ENCODE measurements at places on chromosomes 13 and 19. TPM values are rescaled to one million over a fixed set of nuclear protein-coding genes. Genes with fewer than 3 reads are reported as not detected.

The SOX21 gene
- total RNA-seq, result not detected

The MIR17HG gene
- 21.0 TPM for total RNA-seq

The FBN3 gene
- not detected for total RNA-seq

The MARCHF2 gene
- total RNA-seq, result 13.1 TPM

The AMER2 gene
- not detected for total RNA-seq

The DPF1 gene
- total RNA-seq, result 1.1 TPM

The URI1 gene
- total RNA-seq, result 76.9 TPM

The PRTN3 gene
- not detected for total RNA-seq

The ZNF550 gene
- 10.3 TPM for total RNA-seq

- DNase-seq, result peak; percentile 70
Observed at GRCh38 chr19:16319481-16319880, 5.1 kb upstream of the KLF2 start.

- no peak for DNase-seq
Observed at GRCh38 chr13:34747507-34747906, 194.6 kb upstream of the NBEA start.

DNA sequence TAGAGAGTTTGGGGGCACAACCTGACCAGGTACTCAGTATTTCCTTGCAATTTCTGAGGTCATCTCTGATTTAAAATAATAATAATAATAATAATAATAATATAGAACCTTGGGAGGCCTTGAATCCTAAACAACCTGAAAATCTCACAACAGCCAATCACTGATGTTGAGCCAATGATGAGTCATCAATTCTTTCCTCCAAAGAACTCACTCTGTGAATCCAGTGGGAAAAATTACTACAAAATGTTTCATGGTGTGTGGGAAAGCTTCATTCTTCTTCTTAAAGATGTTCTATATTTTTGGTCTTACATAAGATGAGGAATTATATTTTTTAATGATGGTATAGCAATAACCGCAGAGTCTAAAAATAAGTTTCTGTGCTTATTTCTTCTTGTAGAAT is 594.6 kb downstream of the EFNB2 start:
- DNase-seq, result no peak

DNA sequence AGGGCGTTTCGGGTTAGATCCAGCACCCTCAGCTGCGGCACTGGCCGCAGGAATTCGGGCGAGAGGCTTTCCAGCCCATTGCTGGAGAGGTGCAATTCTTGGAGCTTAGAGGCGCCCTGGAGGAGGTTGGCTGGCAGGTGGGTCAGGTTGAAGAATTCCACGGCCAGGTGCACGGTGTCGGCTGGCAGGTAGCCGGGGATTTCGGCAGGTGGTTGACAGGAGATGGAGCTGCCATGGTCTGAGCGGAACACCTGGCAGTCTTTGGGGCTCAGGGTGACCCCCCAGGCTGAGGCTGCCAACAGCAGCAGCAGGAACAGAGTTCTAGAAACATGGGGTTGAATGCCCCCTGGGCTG is 1.3 kb downstream of the LRG1 start:
- DNase-seq, result no peak

GRCh38 chr13:107233541-107233940 is 665.6 kb upstream of the ARGLU1 start:
- DNase-seq, result no peak

GRCh38 chr13:60689571-60689970 is 292.6 kb downstream of the TDRD3 start:
- no peak for DNase-seq

GRCh38 chr19:48818234-48818820 is 7.5 kb upstream of the BCAT2 start:
- DNase-seq, result no peak

DNA sequence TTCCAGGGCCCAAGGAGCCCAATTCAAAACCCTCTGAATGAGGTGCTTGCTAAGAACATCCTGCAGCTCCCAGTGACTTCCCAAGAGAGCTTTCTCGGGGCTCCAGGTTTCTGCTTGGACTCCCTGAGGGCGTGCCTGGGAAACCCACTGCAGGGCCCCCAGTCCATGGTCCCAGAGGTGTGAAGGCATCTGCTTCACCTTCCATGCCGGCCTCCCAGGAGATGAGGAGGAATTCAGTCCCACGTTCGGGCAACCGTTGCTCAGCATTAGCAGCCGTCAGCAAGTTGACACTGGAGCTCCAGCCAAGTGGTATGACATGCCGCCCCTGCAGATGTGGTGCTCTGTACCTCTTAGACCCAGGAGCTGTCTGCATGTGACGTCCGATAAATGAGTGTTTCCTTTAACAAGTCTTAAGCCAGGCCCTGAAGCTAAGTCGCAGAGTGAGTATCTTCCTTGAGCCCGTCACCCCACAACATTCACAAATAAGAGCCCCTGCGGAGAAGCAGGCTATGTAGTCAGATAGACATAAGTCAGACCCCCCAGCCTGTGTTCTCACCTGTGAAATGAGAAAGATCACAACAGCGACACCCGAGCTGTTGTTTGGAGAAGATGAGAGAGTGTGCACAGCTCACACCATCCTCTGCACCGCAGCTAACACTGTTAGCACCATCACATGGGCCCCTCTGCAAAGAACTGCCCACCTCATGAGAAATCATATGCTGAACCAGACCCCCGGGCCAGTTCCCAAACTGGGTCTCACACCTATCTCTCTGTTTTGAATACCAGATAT is 150.3 kb downstream of the KATNAL1 start:
- no peak for DNase-seq

DNA sequence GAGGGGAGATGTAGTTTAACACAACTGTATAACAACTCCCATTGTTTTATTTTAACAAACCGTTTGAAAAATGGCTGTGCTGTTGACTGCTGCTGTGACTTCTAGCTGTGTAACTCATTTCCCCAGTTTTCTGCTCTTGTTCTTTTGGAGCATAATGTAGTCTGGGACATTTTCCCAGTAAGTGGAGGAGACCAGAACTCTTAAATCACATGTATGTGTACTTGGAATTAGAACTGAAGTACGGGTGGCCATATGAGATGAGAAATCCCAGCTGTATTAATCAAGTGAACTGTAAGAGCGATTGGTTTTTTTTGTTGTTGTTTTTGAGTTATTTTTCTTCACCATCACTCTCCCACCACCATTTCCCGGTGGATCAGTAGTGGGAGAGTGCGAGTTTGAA is 49.4 kb upstream of the RNF113B start:
- DNase-seq, result no peak

- DNase-seq, result no peak
Observed at GRCh38 chr13:77511552-77511951, 24.0 kb upstream of the SCEL start.

DNA sequence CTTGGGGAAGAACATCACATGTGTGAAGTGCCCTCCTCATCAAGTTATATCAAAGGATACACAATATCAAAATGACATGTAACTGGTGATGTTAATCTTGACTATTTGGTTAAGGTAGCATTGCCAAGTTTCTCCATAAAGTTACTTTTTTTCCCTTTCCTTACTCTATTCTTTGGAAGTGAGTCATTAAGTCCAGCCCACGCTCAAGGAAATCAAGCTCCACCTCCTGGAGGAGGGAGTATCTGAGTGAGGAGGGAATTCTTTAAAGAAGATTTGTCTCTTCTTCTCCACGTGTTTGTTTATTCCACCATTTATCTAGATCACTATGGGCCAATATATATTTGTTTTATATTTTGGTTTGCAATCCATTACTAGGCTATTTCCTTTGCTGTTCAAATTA is 33.6 kb upstream of the FNDC3A start:
- no peak for DNase-seq

- DNase-seq, result no peak
Observed at GRCh38 chr19:49502866-49503581, 6.8 kb downstream of the RPS11 start.

GRCh38 chr19:30718707-30719106 is 346.5 kb downstream of the ZNF536 start:
- no peak for DNase-seq

DNA sequence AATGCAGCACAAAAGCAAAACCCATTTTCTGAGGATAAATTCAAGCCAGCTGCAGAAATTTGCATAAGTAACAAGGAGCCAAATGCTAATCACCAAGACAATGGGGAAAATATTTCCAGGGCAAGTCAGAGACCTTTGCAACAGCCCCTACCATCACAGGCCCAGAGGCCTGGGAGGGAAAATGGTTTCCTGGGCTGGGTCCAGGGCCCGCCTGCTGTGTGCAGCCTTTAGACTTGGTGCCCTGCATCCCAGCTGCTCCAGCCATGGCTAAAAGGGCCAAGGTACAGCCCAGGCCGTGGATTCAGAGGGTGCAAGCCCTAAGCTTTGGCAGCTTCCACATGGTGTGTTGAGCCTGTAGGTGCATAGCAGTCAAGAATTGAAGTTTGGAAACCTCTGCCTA is 309.5 kb upstream of the SGCG start:
- DNase-seq, result no peak

GRCh38 chr19:29329460-29330134 is 116.6 kb upstream of the UQCRFS1 start:
- DNase-seq, result no peak

- DNase-seq, result no peak
Observed at GRCh38 chr13:25469169-25469525, 97.4 kb downstream of the ATP8A2 start.

GRCh38 chr13:31878955-31879354 is 139.6 kb downstream of the RXFP2 start:
- DNase-seq, result no peak

- DNase-seq, result no peak
Observed at GRCh38 chr13:72259528-72259927, 392.5 kb upstream of the DACH1 start.

DNA sequence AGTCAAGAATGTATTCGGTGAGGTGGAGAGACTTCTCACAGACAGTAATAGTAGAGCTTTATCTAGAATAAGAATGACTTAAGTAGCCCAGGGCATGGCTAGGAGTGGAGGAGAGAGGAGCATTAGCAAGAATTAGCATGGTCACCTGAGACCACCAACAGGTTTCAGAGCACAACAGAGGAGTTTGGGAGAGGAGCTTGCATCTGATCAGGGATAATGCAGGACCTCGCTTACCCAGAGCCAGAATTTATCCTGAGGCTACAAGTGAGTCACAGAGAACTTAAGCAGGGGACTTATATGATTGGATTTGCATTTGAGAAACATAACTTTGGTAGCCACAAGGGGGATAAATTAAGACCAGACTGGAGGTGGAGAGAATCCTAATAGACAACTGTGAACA is 102.1 kb upstream of the FNDC3A start:
- no peak for DNase-seq

DNA sequence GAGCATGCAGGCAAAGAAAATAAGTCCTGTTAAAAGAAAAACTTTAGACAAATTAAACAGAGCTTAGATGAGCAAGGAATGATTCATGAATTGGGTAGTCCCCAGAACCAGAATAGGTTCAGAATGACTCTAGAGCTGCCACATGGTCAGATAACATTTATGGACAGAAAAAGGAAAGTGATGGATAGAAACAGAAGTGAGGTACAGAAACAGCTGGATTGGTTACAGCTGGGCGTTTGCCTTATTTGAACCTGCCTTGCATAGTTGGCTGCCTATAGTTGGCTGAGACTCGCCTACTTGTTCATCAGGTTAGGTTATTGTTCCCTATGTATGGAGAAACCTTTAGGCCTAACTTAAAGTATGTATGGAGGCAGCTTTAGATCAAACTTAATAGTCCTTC is 35.4 kb downstream of the WDFY2 start:
- DNase-seq, result no peak

GRCh38 chr13:106915146-106915545 is 347.2 kb upstream of the ARGLU1 start:
- DNase-seq, result no peak

GRCh38 chr19:33240181-33240771 is 14.6 kb upstream of the SLC7A10 start:
- DNase-seq, result no peak

DNA sequence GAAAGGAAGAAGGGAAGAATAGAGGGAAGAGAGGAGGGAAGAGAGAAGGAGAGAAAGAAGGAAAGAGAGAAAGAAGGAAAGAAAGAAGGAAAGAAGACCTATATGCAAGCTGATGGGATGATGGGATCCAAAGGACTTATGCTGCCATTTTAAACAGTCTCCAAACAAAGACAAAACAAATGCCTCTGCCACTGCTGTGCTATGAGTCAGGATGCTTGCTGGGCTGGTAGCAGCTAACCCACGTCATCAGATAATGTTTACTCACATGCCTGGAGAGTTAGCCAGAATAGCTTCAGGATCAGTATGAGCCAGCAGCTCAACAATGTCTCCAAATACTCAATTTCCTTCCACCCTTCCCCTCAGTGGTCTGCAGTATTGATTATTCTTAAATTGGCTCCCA is 12.0 kb upstream of the ZNF274 start:
- no peak for DNase-seq

GRCh38 chr19:47376589-47377144 is 27.6 kb downstream of the DHX34 start:
- DNase-seq, result no peak

All from CD8-positive, alpha-beta memory T cell (primary cell).